Dermis blood vessel endothelial cell (primary cell): ENCODE measurements at places on chromosomes 5 and 9.

DNA sequence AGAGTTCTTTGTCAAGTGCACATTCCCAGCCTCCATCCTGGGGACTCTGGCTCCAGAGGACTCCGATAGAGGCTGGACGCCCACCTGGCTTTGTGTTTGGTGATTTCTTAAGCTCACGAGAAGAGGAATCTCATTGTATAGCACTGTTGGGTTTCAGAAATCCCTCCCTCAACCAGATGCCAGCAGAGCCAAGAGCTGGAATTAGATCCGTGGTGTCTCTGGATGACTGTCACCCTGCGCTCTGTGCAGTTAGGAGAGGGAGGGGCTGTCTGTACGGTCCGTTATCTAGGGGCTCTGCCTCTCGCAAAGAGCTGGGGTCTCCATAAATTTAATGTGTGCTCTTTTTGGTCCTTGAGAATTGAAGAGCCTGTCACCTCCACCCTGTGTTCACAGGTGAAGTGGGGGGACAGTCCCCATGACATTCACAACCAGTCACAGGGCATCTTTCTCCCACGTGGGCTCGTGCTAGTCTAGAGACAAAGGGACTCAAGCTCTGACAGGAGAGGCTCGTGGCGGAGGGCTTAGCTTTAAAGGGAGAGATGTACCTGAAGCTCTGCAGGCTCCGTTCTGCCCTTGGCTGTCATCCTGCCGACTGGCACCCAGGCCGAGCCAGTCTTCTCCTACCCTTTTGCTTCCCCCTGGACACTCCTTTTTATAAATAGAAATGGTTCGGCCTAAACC is 41.4 kb downstream of the FAM78A start:
- no peak for DNase-seq

- DNase-seq = no peak
Observed at GRCh38 chr9:125633116-125633745, 73.8 kb downstream of the MAPKAP1 start.

- peak; percentile 9 for DNase-seq
Observed at GRCh38 chr5:150219142-150219541, 29.3 kb downstream of the SLC6A7 start.

DNA sequence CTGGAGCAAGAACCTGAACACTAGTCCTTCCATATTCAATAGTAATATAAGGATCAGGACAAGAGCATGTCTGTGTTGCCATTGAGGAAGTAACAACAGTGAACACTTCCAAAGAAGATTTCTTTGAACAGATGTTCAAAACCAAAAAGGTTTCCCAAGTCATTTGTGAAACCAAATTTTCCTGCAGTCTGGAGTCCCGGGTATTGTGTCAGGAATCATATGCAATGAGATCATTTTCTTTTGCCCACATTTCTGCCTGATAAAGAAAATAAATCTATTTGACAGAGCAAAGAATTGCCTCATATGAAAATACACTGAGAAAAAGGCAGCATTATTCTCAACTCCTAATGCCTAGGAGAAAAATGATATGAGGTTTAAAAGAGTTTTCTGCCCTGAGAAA is 151.7 kb downstream of the SNX18 start:
- no peak for DNase-seq

DNA sequence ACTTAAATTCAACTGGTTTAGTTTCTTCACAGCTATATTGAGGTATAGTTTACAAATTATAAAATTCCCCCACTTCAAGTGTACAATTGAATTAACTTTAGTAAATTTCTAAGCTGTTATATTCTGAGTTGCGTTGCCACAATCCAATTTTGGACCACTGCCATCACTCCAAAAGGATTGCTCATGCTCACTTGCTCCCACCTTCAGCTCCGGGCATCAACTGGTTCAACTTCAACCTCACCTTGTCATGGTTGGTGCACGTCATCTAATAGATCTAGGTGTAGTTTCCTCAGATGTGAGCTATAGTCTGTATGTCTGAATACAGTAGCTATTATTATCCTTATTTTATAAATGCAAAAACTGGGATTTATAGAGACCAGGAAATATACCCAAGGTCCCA is 942.5 kb upstream of the WWC1 start:
- DNase-seq = no peak

- no peak for DNase-seq
Observed at GRCh38 chr9:135949501-135950134, 11.6 kb downstream of the UBAC1 start.

DNA sequence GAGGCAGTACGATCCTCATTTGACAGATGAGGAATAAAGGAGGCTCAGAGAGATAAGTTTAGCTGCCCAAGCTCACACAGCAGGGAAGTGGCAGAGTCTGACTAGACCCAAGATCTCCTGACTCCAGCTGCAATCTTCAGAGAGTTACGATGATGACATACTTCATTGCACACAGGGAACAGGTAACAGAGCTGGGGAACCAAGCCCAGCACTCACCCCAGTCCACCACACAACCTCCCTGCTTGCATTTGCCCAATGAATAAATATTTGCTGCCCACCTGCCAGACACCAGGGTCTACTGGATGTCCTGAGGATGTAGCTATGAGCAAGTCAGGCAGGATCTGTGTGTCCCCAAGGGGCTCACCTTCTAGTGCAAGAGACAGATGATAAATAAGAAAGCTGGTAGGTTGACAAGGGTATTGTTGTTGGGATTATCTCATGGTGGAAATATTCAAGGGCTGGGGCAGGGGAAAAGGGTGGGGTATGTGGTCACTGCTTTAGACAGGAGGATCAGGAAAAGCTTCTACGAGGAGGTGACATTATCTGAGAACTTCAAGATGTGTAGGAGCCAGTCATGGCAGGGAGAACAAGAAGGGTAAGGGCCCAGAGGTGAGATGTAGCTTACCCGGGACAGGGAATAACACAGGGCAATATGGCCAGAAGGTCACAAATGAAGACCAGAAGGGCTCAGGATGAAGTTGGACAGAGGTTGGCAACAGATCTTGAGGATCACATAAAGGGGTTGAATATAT is 28.6 kb upstream of the CPEB4 start:
- no peak for DNase-seq

GRCh38 chr5:172548311-172548731 is 92.7 kb upstream of the NEURL1B start:
- DNase-seq = no peak

- DNase-seq = no peak
Observed at GRCh38 chr9:104882566-104882965, 45.4 kb downstream of the ABCA1 start.

DNA sequence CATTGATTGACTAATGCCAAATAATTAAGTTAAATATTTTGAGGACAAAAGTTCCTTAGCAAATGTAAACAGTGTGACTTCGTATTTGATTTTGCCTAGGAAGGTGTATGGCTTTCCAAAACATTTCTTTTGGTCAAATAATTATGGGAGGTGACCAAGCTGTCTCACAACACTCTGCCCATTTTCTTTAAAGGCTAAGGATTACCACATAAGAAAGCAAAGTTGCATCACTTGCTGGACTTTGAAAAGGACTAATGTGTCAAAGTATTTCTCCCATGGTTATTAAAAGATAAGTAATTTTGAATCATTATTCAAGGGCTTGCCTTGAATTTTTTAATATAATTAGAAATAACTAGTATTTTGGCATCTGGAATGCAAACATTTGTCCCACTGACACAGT is 74.7 kb downstream of the HAPLN1 start:
- DNase-seq = no peak

- no peak for DNase-seq
Observed at GRCh38 chr5:172876578-172876977, 42.5 kb downstream of the ERGIC1 start.

GRCh38 chr5:87116825-87117512 is 150.7 kb upstream of the RASA1 start:
- DNase-seq = no peak

DNA sequence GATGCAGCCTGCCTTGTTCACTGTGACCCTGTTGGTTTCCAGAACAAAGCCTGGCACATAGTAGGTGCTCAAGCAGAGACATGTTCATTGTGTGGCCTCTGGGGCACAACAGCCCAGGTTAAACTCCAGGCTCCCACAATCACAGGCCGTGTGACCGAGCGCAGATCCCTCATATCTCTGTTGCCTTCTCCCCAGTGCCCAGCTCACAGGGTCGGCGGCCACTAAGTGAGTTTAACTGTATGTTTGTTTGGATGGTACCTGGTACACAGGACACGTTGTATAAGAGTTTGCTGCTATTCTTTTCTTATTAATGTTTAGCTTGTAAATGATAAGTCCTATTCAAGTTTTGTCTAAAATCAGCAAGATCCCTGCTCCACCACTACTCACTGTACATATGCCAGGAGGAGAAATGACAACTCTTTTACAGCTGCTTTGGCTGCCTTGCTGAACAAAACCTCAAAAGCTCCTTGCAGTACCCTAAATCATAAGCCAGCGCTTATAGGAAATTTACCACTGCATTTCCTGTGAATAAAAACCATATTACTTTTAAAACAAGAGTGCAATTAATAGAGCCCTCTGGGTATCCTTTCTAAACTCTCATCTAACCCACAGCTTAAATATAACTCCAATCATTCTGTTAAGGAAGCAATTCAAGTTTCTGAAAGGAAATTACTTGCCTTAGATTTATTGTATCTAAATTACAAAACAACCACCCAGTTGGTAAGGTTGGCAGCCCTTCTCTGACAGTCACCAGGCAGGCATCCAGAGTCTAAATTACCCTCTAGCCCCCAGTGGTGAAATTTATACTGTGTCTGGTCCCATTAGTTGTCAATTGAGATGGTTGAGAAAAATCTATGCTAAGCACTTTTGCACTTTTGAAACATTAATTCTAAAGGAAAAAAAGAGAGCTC is 379.4 kb downstream of the SEMA5A start:
- no peak for DNase-seq

DNA sequence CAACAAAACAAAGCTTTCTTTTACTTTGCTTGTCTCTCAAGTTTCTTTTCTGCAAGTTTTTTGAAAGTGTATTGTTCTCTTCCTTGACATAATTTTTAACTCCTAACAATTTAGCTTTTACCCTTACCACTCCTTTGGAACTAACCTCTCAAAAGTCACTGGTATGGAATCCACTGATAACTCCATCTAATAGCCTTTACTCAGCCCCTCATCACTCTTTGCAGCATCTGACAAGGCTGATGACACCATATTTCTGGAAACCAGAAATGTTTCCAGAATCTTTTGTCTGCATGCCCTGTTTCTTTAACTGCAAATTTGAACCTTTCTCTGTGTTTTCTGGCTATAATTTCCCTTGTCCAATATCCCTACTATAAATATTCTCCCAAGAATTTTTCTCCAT is 46.5 kb downstream of the ZNF474 start:
- DNase-seq = no peak

DNA sequence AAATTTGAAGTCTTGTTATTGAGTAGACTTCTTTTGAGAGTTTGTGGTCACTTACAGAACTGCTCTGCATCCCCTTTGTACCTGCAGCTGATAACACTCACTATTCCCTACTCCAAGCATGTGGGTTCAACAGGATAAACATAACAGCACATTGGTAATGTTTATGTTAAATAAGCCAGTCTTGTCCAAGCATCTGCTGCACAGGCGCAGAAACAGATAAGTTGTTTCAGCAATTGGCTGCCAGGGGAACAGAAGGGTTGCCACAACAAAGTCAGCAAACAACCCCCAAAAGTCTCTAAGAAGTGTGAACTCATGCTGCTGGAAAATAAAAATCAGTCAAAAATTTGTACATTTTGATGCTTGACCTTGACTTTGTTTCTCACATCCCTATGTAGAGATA is 174.6 kb downstream of the GDNF start:
- DNase-seq = peak; percentile 67

- DNase-seq = no peak
Observed at GRCh38 chr5:138963763-138964371, 88.7 kb upstream of the LRRTM2 start.

- no peak for DNase-seq
Observed at GRCh38 chr5:39082995-39083394, 8.8 kb upstream of the RICTOR start.

- DNase-seq = no peak
Observed at GRCh38 chr9:95385521-95385920, 68.0 kb upstream of the FANCC start.

DNA sequence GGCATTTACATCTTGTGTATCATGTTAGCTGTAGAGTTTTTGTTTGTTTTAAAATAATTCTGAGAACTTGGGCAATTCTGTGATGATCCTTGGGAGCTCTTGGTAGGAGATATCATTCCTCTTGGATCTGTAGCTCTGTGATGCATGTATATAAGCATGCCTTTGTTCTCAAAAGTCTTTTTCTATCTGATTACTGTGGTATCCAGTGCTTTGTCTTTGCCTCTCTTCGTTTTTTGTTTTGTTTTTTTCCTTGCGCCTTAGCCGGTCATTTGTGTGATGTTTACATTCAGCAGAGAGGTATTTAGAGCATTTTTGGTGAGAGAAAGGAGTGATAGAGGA is 110.0 kb downstream of the PAM start:
- DNase-seq = peak; percentile 30

DNA sequence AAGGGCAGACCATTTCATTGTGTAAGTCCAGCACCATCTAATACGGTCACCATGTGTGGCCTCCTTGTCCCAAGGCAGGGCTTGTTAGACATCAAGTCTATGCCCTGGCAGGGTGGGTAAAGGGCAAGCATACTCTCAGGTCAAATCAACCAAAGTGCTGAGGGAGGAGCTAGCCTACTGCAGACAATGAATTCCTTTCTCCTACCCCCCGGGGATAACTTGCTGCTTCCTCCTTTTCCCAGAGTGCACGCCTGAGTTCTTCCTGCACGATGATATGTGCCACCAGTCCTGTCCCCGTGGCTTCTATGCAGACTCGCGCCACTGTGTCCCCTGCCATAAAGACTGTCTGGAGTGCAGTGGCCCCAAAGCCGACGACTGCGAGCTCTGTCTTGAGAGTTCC is 71.4 kb downstream of the RFK start:
- no peak for DNase-seq

DNA sequence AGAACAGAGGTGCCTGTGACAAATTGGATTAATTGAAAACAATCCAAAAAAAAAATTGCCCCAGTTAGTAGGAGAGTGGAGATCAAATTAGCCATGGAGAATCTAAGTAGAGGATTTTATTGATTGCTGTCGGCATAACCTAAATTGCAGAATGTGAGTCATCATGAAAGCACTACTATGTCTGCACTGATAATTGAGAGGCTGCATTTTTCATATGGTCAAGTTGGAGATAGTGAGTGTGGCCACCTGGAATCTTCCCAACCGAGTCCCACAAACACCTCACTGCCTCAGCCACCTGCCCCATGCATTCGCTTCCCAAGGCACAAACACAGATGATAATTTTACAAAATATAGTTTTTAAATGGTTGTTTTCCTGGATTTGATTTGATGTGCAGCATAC is 123.7 kb downstream of the NTRK2 start:
- no peak for DNase-seq

DNA sequence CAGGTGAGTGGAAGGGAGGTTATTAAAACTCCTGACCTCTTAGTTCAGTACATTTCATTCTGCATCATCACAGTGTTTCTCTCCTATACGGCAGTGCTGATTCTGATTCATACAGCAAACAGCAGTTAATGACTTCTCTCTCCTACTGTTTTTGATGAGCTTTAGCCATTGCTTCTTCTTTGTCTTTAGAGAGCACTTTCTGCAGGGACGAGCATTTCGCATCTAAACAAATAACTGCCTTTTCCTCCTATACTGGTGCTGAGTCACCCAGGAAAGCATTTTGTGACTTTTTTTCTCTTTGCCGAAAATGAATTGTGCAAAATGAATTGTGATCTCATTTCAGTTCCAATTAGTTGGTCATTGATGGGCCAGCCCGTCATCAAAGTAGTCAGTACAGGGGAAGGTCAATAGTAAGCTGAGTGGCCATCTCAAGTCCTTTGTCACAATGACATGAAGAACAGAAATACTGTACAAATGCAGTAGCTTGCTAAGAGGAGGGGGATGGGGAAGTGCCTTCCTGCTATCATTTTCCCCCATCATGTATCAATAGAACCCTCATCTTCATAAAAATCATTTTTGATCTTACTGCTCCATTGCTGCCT is 98.5 kb downstream of the INSYN2B start:
- DNase-seq = no peak

- no peak for DNase-seq
Observed at GRCh38 chr9:127723444-127723843, 7.6 kb downstream of the TTC16 start.
